T follicular helper cell (primary cell): ENCODE measurements at places on chromosomes 5 and 9.

- peak; percentile 45 for DNase-seq
Observed at GRCh38 chr5:157303667-157304327, 37.9 kb downstream of the CYFIP2 start.

- no peak for DNase-seq
Observed at GRCh38 chr5:158682631-158683030, 417.1 kb downstream of the EBF1 start.

DNA sequence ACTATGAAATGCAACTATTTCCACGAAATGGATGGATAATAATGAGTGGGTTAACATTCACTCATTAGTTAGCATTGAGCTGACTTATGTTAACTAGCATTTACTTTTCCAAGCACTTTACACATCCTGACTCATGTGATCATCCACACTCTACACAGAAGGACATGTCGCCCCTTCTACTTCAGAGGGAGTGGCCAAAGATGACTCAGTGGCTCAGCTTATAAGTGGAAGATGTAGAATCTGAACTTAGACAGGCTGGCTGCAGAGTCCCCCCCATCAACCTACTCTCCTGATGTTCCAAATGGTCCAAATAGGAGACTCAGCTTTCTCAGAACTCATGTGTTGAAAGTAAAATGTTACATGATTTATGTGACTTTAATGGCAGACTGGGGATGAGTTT is 146.0 kb downstream of the ADCY2 start:
- no peak for DNase-seq

GRCh38 chr5:170292179-170293104 is 5.1 kb downstream of the LCP2 start:
- no peak for DNase-seq

GRCh38 chr5:31553863-31554262 is 21.8 kb downstream of the C5orf22 start:
- no peak for DNase-seq

DNA sequence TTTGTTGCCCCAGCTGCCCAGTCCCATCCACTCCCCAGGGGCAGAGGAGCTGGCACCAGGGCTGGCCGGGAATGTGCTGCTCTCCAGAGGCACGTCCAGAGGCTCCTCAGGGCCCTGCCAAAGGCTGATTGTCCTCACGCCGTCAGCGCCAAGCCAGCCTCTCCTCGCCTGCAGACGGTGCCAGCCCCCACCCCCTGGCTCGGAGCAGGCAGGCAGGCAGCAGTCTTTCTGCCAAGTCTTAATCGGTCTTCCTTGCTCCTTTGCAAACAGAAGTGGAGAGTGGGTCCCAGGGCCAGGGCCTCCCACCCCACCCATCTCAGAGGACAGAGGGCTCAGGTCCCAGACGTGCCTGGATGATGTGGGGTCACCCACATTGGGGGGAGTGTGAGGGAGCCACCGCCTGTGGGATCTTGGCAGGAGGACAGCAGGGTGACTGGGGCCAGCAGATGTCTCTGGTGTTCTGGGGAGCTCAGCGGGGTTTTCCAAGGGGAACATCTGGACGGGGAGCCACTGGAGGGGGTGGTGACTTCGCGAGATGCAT is 36.3 kb downstream of the FAM163B start:
- no peak for DNase-seq

- no peak for DNase-seq
Observed at GRCh38 chr5:74378464-74378863, 262.1 kb downstream of the ENC1 start.

- no peak for DNase-seq
Observed at GRCh38 chr5:155885199-155885598, 441.8 kb upstream of the SGCD start.

- DNase-seq: no peak
Observed at GRCh38 chr5:67941614-67942401, 273.7 kb upstream of the PIK3R1 start.

- DNase-seq: no peak
Observed at GRCh38 chr5:41843456-41844370, 26.5 kb downstream of the OXCT1 start.

- no peak for DNase-seq
Observed at GRCh38 chr9:70962761-70963440, 158.5 kb downstream of the TRPM3 start.

- no peak for DNase-seq
Observed at GRCh38 chr9:106757514-106757913, 105.5 kb upstream of the ZNF462 start.

GRCh38 chr5:68141494-68141893 is 74.1 kb upstream of the PIK3R1 start:
- DNase-seq: no peak
